ENCODE measurements at places on chromosomes 11 and 22. TPM values are rescaled to one million over a fixed set of nuclear protein-coding genes. Genes with fewer than 3 reads are reported as not detected.

Gene SYT7
- 37.5 TPM for total RNA-seq

GRCh38 chr22:22667966-22668880, 23.8 kb downstream of the GGTLC2 start:
- DNase-seq, result no peak

DNA sequence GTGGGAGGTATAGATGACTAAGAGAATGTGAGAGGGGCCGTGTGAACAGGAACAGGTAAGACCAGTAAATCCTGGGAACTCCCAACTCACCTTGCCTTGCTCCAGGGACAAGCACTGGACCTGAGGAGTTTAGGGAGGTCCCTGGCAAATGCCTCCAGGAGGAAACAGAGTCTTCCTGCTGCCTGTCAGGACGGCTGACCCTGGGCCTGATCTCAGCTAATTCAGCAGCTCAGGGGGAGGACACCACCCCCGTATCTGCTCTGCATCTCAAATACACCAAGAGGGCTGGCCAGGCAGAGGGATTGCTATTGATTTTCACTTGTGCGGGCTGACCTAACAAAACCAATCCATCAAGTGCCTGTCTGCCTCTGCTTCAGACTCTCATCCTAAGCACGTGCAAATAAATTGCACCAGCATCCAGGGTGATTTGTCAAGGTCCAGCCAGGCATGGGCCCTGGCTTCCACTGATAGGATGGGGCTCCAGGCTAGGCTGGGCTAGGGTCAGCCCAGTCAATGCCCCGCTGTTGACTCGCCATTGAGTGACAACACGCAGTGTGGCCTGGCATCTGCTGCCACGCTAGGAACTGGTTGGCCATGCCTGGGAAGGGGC, 20.3 kb downstream of the UQCR10 start:
- no peak for DNase-seq

DNA sequence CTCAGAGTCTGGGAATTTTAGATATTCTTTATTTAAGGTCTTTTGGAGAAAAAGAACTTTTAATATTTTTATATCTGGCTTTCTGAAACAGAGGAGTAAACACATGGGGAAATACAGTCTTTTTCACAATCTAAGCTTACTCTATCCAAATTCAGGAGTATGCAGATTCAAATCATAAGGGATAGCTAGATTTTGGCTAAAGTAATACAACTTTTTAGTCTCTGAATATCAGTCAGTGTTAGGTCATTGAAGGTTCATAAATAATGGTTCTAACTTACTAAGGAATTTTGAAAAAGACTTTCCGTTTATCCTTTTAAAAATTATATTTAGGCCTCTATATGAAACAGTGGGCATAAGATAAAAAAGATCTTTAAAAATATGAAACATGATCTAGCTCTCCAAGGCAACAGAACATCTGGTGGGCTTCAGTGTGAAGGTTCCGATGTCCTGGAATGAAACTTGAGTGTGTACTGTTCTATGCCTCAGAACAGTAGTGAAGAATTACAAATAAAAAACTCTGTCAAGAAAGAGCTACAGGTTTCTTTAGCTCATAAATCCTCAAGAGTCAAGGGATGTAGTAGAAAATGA, 165.2 kb upstream of the PDGFD start:
- DNase-seq, result no peak

Gene SLC22A12
- not detected for total RNA-seq
